ENCODE measurements at places on chromosomes 7 and 10.

DNA sequence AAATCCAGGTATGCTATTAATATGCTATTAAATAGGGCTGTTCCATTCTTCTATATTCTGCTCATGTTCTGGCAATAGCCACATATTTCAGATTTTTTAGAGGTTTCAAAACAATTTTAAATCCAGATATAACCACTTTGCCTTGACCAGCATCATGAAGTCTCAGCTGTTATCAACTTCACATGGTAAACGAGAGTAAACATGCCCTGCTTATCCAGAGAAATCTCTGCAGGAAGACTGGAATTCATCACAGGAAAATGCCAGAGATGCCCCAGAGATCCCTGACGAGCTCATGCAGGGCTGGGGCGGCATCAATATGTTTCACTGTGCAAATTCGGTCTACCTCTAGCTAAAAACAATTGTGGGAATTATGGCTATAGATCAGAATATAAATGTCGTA, 126.5 kb downstream of the FANK1 start:
- no peak for DNase-seq

DNA sequence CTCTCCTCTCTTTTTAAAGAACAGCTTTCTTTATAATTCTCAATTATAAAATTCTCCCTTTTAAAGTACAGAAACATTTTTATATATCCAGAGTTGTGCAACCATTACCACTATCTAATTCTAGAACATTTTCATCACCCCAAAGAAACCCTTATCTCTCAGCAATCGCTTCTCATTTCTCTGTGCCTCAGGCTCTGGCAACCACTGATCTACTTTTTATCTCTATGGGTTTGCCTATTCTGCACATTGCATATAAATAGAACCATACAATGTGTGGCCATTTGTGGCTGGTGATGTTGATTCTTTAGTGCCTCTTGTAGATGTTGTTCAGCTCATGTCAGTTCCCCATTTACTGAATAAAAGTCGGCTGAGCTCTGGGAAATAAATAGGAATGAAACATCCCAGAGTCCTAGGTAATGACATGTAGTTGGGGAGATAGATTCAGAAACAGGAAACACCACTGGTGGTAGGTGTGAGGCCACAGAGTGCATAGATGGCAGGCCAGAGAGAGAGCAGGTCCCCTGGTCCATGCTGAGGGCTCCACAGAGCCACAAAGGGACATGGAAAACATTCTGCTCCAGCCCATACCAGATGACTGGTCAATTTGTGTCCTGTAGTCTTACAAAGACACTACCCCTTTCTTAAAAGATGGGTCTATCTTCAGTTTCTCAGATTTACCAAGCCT, 126.5 kb downstream of the PLPP4 start:
- DNase-seq: no peak

GRCh38 chr10:114492351-114493037, 88.2 kb upstream of the AFAP1L2 start:
- no peak for DNase-seq

GRCh38 chr7:33130184-33130583, 820 bp downstream of the BBS9 start:
- DNase-seq: no peak

- DNase-seq: no peak
These were observed 8.0 kb downstream of the TNS3 start for GRCh38 chr7:47573758-47574481.

GRCh38 chr7:18538554-18539250, 43.2 kb downstream of the HDAC9 start:
- DNase-seq: no peak

DNA sequence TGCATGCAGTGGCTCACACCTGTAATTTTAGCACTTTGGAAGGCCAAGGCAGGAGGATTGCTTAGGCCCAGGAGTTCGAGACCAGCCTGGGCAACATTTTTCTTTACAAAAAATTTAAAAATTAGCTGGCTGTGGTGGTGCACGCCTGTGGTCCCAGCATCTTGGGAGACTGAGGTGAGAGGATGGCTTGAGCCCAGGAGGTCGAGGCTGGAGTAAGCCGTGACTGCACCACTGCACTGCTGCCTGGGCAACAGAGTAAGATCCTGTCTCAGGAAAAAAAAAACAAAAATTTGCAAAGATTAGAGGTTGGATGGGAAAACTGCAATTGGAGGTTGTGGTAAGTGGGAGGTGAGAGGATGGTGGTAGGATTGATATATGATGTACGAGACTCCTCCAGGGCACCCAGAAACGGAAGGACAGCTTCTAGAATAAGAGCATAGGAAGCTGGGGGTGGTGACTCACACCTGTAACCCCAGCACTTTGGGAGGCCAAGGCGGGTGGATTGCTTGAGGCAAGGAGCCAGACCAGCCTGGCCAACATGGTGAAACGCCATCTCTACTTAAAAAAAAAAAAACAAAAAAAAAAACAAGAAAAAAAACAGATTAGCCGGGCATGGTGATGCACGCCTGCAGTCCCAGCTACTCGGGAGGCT, 19.1 kb upstream of the PARP12 start:
- DNase-seq: no peak

GRCh38 chr10:110870823-110871297, 868 bp upstream of the PDCD4 start:
- no peak for DNase-seq

Measured in NCI-H345 (cell line).